ENCODE measurements at places on chromosomes 16 and 17. TPM values are rescaled to one million over a fixed set of nuclear protein-coding genes. Genes with fewer than 3 reads are reported as not detected.

The KLHL10 gene
- not detected for total RNA-seq

The MT1F gene
- 25.8 TPM for total RNA-seq

The WDR81 gene
- total RNA-seq, result 30.8 TPM

The TBC1D28 gene
- not detected for total RNA-seq

The KIF1C gene
- 45.3 TPM for total RNA-seq
